ENCODE measurements at places on chromosomes 1 and 21.

DNA sequence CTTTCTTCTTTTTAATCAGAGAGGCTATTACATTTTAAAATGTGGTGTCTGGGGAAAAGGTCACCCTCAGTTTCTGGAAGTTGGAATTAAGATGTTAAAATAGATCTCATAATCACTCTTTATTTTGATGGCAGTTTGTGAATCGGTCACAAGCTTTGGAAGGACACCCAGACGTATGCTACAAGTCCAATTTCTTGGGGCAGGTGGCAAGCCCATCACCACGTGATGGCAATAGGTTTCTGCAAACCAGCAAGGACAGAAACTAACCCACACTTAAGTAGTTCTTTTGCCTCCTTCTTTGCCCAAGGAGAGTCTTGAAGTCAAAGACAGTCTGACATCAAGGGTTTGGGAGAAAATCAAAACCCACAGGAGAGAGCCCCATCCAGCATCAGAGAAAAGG lies 72.9 kb downstream of the C1orf87 start:
- DNase-seq = no peak

DNA sequence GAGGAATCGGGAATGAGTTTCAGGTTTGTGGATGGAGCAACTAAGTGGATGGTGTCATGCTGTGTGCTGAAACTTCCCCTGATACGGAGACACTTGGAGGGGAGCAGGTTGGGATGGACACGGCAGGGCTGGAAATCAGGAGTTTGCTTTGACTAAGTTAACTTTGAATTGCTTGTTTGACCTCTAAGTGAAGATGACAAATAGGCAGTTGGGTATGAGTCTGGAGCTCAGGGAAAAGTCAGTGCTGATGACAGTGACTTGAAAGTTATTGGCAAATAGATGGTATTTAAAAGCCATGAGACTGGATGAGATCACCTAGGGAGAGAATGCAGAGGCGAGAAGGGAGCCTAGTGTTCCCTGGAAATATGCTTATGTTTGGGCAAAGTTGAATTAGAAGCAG lies 12.8 kb upstream of the ZSCAN20 start:
- no peak for DNase-seq

- no peak for DNase-seq
These were observed 468.7 kb downstream of the ADGRL2 start for GRCh38 chr1:82269431-82269830.

DNA sequence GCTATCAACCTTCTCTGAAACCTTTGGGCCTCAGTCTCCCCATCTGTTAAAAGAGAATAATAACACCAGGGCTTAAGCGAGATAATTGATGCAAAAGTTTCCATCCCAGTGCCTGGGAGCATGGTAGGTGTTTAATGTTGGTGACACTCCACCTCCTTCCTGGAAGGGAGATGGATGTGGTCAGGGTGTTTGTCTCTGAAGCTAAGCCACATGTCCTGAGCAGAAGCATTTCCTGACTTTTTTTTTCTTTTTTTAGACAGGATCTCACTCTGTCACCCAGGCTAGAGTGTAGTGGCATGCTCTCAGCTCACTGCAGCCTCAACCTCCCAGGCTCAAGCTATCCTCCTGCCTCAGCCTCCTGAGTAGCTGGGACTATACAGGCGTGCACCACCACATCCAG lies 72.6 kb upstream of the HMGB4 start:
- no peak for DNase-seq

DNA sequence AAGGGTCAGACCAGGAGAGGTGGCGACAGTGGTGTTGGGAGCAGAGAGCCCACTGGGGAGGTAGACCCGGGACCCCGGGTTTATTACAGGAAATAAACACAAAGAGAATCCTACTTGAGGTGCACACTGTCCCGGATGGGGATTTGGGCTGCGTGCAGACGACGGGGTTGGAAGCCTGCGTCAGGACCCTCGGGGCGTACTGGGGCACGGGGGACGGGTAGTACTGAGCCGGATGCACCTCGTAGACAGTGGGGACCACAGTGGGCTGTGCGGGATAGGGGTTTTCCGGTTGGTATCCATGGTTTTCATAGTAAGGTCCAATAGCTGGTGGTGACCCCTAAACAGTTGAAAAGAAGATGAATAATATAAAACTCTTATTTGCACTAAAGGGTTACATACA lies 13.7 kb downstream of the TMPRSS2 start:
- no peak for DNase-seq

Measured in NCI-H2029 (cell line).